ENCODE measurements at places on chromosomes 6 and 20.

- no peak for DNase-seq
These were observed 29.6 kb downstream of the MGME1 start for GRCh38 chr20:17998446-17998845.

DNA sequence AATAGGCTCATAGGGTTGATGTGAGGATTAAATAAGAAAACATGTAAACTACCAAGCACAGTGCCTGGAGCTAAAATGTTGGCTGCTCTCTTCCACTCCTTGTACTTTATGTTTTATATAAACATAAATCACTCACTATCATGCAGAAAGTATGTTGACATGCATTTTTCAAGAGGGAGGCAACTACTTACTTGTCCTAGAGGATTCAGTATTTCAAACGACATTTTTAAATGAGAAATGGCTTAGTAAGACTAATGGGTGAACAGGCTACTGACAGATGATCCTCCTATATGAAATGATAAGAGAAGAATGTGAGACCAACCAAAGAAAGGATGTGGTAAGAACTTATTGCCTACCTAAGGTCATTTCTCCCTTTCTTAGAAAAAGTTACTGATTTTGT, 21.0 kb downstream of the LATS1 start:
- no peak for DNase-seq

GRCh38 chr20:11098888-11099287, 425.1 kb upstream of the JAG1 start:
- peak; percentile 11 for DNase-seq

DNA sequence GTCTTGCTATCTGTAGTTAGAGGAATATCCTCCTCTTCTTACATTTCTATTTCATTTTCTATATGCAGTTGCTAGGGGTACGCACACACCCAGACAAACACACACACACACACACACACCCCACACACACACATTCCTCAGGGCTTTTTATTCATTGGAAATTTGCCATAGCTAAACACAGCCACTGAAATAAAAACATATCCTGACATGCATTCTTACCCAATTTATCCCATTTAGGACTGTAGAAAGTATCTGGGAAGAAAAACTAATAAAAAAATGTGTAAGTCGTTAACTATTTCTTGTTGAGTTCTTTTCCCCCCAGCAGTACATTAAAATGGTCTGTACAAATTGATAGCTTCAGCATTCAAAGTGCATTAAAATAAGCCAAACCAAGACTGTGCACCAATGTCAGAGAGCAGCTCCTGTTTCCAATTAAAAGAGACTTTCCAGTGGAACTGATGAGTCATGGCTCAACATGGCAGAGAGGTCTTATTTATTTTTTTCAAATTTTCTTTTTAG, 357.9 kb upstream of the AGPAT4 start:
- no peak for DNase-seq

DNA sequence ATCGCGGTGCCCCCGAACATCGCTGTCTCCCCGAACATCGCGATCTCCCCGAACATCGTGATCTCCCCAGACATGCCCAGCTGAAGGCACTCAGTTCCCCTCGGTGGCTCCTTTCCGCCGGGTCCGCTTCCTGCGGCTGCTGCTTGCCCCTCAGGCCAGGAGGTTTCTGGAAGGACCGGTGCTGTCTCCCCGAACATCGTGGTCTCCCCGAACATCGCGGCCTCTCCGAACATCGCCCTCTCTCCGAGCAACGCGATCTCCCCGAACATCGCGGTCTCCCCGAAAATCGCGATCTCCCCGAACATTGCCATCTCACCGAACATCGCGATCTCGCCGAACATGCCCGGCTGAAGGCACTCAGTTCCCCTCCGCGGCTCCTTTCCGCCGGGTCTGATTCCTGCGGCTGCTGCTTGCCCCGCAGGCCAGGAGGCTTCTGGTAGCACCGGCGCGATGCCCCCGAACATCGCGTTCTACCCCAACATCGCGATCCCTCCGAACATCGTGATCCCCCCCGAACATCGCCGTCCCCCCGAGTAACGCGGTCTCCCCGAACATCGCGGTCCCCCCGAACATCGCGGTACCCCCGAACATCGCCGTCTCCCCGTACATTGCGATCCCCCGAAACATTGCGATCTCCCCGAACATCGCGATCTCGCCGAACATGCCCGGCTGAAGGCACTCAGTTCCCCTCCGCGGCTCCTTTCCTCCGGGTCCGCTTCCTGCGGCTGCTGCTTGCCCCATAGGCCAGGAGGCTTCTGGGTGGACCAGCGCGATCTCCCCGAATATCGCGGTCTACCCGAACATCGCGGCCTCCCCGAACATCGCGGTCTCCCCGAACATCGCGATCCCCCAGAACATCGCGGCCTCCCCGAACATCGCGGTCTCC, 808 bp downstream of the ULBP1 start:
- peak; percentile 46 for DNase-seq

DNA sequence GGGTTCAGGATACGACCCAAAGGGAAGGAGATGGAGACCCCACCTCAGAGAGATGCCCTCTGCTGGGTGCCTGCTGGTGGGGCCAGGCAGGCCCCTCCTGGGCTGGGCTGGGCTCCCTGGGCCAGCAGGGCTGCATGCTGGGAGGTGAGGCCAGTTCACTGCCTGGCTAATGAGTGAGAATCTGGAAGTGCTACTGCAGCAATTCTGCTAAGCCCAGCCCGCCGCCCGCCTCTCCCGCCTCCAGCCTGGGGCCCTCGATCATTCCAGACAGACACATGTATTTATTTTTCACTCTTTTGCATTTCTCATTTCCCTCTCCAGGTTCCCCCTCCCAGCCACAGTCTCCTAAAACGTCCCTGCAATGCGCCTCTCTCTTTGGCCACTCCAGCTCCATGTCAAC, 79.6 kb downstream of the CDH22 start:
- no peak for DNase-seq

DNA sequence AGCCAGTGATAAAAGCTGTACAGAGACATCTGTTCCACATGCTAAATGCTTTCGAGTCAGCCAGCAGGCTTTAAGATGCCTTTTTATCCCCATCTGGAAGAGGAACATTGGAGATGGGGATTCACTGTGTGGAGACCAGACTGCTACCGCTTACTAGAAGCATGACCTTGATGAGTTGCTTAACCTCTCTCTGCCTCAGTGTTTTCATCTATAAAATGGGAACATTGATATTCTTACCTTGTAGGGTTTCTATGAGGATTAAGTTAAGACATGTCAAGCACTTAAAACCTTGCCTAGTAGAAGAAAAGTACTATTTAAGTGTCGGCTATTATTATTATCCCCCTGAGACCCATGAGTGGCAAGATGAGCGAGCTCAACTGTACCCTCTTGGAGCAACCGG, 165.3 kb upstream of the SNX9 start:
- DNase-seq: no peak

- peak; percentile 94 for DNase-seq
These were observed at the start of gene TPBG for GRCh38 chr6:82363428-82364086. TPBG (plus strand) TSS chr6:82363817; CDS start chr6:82364962, 1,145 bp downstream.

GRCh38 chr20:3819411-3820047, 818 bp upstream of the AP5S1 start:
- DNase-seq: no peak

GRCh38 chr20:31933698-31934097, 18.1 kb downstream of the PDRG1 start:
- DNase-seq: no peak

DNA sequence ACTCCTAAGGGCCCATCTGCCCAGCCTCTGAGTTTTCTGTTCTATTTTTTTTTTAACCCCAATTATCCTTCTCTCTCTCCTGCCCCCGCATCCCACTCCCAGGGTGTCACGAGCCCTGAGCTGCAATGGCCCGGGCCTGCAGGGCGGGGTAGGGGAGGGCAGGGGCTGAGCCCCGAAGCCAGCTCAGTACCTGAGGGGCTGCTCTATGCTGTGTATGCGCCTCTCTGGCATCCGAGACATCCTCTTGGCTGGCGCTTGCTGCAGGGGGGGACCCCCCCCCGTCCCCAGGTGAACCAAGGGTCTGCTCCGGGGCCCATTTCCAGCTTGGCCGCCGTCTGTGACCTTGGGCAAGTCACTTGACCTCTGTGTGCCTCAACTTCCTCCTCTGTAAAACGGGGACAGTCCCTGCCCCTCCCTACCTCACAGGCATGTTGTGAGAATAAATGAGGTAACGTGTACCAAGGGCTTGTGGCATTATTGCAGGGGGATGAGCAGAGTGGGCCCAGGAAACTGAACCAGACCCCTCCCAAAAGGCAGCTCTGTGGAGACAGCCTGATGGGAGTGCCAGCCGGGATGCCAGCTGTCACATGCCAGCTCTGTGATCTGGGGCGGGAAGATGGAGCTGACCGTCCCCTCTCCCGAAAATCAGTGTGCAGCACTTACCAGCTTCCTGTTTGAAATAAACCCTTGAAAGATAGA, 13.0 kb upstream of the MYL9 start:
- no peak for DNase-seq

GRCh38 chr20:36394340-36394965, 88.3 kb downstream of the DLGAP4 start:
- DNase-seq: no peak

- DNase-seq: no peak
These were observed 198.5 kb downstream of the PREX1 start for GRCh38 chr20:48629069-48629959.

DNA sequence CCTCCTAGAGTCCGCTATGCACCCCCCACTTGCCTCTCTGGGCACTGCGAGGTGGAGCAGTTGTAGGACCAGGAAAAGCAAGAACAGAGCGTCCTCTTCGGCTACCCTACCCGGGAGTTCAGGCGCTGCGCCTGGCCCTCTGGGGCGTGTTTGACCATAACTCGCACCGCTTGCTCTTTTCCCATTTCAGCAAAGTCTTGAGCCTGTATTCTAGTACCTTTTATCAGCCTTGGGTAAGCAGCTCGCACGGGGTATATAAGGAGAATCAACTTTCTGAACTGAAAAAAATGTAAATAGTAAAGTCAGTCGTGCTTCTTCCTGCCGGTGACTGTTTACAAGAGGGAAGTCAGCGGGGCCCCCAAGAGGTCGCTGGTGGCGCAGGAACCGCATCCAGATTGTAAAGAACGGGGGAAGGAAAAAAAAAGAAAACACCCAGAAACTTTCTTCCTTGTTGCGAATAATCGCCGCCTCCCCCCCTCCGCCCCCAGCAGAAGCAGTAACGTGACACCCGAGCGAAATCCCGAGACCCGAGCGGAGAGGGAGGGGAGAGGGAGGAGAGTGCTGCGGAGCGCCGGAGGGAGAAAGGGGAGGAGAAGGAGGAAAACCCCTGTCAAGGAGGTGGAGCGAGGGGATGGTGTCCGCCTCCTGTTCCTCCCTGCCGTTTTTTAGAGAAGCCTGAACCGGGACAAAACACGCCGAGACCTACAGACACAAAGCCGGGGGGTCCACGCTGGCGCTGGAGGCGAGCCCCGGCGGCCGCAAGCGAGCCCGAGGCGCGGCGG, at the start of gene UST:
Gene UST (plus strand): TSS at position 668 of the 782 bp plus-strand sequence. CDS start 401 bp downstream, outside the sequence.
- DNase-seq: peak; percentile 96

DNA sequence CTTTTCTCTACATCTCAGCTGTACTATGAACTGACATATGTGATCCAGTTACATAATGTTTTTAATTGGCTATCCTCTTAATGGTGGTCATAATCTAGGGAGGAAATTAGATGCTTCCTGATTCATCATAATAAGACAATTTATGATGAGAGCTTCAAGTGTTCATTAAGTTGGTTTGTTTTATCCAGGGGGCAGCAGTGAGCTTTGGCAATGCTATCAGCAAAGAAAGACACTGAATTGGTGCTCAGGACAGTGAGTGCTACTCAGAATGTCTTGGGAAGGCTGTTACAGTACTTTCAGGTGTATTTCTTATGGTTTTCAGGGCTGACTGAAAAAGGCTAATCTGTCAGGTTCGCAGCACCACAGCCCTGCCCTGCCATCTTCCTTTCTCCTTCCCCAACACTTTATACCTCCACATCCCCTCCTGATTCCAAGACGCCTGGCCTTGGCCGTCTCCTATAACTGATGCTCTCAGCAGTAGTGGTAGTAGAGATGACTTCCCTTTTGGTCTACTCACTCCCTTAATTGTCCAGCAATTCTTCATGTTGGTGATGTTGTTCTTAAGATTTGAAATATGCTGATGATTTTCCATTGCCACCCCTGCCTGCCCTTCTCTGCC, 67.0 kb upstream of the TNFAIP3 start:
- peak; percentile 48 for DNase-seq

Measured in neural progenitor cell (in vitro differentiated cells).